ENCODE measurements at places on chromosomes 3 and 15.

GRCh38 chr3:197539651-197540051 is 16.1 kb downstream of the BDH1 start:
- DNase-seq = no peak

DNA sequence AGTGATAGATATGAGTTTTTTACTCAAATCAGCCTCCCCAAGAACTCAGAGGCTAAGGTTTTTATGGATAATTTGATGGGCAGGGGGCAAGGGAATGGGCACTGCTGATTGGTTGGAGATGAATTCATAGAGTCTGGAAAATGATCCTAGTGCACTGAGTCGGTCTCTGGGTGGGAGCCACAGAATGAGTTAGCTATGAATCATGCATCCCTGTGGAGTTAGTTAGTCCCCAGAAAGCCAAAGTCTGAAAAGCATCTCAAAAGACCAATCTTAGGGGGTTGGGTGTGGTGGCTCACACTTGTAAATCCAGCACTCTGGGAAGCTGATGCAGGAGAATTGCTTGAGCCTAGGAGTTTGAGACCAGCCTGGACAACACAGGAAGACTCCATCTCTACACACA is 516.1 kb downstream of the AGBL1 start:
- no peak for DNase-seq

GRCh38 chr3:182722907-182723306 is 70.4 kb upstream of the ATP11B start:
- DNase-seq = no peak

- DNase-seq = no peak
These were observed 26.7 kb downstream of the CYP8B1 start for GRCh38 chr3:42849017-42849416.

DNA sequence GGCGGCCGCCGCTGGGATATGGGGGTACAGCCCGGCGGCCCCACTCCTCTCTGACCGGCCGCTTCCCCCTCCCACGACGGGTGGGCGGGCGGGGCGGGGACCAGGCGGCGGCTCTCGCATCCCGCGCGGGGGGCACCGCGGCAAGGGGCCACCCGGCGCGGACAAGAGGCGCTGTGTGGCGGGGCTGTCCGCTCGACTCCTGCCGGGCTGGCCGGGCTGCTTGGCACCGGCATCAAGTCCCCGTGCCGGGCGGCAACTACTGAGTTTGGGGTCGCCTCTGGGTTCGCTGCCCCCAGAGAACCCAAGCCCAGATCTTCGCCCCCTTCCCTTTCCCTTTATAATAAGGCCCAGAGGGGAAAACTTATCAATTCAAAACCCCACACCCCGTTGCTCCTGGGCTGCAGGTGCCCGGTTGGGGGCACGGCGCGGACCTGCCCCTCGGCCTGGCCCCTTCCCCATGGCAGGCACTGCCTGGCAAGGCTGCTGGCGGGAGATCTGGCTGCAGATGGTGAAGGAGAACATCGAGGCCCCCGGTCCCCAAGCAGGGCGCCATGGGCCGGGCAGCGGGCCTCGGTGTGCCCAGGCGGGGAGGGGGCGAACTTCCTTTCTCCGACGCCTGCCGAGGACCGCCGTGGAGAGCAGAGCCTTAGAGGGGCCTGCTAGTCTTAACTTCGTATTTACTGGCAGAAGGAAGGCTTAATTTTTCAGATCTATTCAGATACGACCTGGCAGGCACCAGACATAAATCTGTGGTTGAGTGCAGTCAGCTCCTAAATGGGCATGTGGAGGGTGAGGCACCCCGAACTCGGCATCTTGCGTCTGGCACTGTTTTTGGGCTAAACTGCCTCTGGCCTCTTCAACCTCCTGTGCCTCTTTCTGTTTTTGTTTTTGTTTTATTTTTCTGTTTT is 911 bp downstream of the APBA2 start:
- DNase-seq = no peak

DNA sequence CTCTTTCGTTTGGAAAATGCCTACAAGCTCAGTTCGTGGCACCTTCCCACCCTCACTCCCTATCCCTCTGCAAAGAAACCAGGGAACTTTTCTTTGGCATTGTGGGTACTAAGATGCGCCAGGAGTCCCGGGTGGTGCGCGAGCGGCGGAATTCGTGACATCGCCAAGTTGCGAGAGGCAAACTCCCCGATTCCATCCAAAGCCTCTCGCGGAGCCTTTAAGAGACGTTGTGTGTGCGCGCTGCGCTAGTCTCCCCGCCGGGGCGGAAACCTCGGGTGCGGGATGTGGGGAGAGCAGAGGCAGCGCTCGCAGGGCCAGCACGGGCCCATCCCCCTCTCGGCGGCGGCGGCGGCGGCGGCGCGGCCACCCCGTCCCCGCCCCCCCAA is 443 bp upstream of the NR2F2 start:
- DNase-seq = no peak
